Activated naive CD8-positive, alpha-beta T cell treated with anti-CD3 and anti-CD28 coated beads, Interleukin-2, amount 10 ng/mL, durations not matched to agents 7 days and 5 days (primary cell): ENCODE measurements at places on chromosomes 1 and 21. TPM values are rescaled to one million over a fixed set of nuclear protein-coding genes. Genes with fewer than 3 reads are reported as not detected.

Gene ATXN7L2
- 12.4 TPM for total RNA-seq

Gene CA6
- total RNA-seq, result 41.8 TPM

Gene HMGCL
- total RNA-seq, result 35.4 TPM

Gene ID3
- total RNA-seq, result 44.0 TPM
